ENCODE measurements at places on chromosomes 12 and 14. TPM values are rescaled to one million over a fixed set of nuclear protein-coding genes. Genes with fewer than 3 reads are reported as not detected.

KNTC1 gene
- polyA plus RNA-seq: 11.9 TPM

DNA sequence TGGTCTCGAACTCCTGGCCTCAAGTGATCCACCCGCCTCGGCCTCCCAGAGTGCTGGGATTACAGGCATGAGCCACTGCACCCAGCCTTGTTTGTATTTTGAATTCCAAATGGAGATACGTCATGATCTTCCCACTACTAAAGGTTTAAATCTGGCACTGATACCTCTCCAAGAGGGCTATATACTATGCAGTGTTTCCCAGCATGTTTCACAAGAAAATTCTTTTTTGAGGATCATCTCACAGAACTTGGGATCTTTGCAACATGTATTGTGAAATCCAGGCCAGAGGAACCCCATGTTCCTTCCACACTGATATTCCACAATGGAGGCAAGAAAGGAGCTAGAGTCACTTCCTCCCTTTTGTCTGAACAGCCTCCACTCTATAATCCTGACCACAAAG is 112.7 kb downstream of the NT5DC3 start:
- no peak for DNase-seq

DNA sequence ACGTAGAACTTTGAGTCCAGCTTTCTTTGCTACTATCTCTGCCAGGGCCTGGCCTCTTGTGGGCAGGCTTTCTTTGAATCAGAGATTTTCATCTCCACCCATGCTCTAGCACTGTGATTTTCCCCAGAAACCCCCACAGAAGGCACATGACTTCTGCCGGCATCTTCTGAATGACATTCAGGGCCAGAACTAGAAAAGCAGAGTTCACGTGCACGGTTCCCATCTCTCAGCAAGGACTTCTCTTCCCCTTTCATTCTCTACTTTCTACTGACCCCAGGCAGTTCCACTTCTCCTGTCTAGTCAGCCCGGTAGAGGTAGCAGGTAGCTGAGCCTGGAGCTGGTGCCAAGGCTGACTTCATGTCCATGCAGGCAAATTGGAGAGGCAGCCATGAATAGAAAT is 26.9 kb downstream of the BATF start:
- DNase-seq: no peak

DNA sequence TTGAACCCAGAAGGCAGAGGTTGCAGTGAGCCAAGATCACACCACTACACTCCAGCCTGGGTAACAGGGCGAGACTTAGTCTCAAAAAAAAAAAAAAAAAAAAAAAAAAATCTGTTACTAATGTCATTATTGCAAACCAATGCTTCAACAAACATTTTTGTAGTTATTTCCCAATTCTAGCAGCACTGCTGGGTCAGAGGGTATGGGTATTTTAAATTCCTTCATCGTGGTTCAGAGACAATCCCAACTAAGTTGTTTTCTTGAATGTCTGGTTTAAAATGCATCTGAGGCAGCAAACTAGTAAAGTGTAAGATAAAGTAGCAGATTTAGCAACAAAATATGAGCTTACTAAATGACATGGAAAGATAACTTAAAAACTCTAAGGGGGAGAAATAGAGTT is 65.6 kb downstream of the FERMT2 start:
- DNase-seq: no peak
